ENCODE measurements at places on chromosomes 11 and 22.

DNA sequence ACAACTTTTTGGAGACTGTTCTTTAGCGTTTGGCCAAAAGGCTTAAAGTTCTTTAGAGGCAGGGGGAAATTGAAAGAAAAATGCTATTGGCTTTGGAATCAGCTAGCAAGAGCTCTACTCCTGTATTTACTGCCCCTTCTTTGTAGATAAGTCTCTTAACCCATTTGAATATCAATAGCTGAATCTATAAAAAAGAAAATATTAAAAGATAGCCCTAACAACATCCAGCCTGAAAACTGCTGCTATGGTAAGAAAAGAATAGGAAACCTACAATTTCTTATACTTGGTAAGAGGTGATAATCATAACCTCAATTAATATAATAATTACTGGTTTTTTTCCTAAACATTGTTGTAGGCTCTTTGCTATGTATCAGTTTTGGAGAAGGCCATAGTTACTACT, at the start of gene OR5B12:
Gene OR5B12, minus strand, starts transcription at position 101 of the 400 bp plus-strand sequence. CDS start 2,085 bp downstream, outside the sequence.
- DNase-seq = no peak

- no peak for DNase-seq
Observed at GRCh38 chr22:30662040-30662439, 5.6 kb downstream of the DUSP18 start.

- DNase-seq = no peak
Observed at GRCh38 chr22:27088026-27088425, 430.6 kb downstream of the MIAT start.

GRCh38 chr11:19382131-19382611, 141.4 kb upstream of the E2F8 start:
- DNase-seq = no peak

- no peak for DNase-seq
Observed at GRCh38 chr11:32902089-32902665, 9.6 kb downstream of the QSER1 start.

DNA sequence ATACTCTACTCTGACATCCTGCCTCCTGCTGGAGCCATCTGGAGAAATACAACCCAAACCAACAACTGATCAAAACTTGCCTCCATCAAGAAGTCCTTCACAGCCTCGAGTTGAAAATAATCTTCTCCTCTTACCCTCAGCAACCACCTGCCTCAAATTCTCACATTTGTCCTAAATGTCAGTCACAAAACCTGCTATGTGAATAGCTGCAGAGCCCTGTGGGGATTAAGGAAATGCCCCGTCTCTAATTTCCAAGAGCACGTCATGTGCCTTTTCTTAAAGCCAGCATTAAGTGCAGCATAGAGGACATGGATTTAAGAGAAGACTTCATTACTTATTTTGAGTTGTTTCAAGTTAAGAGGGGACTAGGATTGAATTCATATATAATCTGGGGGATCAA, 105.9 kb downstream of the TRPC6 start:
- no peak for DNase-seq

- DNase-seq = no peak
Observed at GRCh38 chr22:50738649-50739227, 734 bp downstream of the ACR start.

Data from hindlimb muscle (tissue), 1 donor.